Activated CD4-positive, alpha-beta T cell treated with anti-CD3 and anti-CD28 coated beads, Interleukin-2, amount 50 U/mL, for 48 hours (primary cell): ENCODE measurements at places on chromosomes 7 and 10.

- DNase-seq, result no peak
Measured at GRCh38 chr7:54796150-54796549, 37.1 kb upstream of the SEC61G start.

DNA sequence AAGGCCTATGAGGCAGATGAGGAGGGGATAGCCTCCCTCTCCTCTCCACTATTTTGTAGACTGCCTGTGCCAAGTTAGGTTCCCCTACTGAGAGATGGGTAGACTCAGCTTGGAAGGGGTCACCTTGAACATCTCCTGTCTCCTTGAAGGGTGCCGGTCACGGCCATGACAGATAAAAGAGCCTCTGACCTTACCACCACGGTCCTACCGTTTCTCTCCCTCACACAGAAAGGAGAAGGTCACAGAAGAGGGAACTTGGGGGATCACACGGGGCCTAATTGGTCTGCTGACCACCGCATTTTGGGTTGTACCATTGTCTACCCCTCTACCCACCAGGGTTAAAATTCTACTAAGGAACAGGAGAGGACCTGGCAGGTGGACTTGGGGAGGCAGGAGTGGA is 17.0 kb downstream of the PRSS2 start:
- DNase-seq, result no peak

GRCh38 chr10:101174319-101174718 is 43.2 kb downstream of the TLX1 start:
- DNase-seq, result no peak

DNA sequence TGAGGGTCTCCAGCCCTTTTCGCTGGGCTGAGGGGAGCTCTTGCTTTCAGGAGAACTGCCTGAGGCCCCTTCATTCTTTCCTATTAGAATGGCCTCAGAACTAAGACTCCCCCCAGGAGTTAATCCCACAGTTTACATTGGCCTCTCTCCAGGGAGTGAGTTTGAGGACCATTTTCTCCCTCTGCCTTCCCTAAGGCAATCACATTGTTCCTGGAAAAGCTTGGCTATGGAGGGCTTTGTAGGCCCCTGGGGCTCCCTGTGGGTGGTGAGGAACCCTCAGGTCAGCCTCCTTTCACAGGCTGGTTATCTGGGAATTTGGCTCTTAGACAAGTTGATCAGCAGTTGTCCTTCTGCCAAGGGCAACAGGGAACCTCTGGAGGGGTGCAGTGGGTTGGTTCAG is 343.7 kb downstream of the RPS24 start:
- no peak for DNase-seq

DNA sequence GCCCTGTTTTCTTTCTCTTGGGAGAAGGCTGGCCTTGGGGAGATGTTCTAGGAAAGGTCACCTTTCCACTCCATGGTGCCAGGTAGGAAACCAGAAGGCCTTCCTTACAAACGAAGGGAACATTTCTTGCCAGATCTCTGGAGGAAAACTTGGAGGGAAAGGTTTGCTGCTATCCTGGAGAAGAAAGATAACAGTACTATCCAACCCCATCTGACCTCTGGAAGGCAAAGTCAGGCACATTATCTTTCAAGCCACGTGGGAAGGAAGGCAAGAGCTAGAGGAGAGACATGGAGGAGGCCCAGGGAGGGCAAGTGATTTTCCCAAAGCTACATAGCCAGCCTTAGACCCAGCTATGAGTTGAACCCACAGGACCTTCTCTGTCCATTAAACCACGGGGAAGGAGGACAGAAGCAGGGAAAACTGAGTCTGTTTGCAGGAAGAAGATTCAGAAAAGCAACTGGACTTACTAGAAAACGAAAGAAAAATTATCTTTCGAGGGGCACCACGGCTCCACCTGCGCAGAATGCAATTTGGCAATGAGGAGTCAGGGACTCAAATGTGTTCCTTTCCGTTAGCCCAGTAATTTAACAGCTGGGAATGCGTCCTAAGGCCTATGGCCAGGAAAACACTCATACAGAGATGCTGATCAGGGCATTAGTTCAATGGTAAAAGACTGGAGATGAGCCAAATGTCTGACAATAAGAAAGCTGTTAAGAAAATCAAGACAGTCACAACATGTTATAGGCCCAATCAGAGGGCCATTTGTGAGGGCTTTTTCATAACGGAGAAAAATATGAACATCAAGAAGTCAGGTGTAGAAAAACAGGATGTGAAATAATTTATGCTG is 32.0 kb upstream of the PSAP start:
- no peak for DNase-seq

- no peak for DNase-seq
Measured at GRCh38 chr10:33986016-33986415, 651.5 kb upstream of the NRP1 start.

- DNase-seq, result peak; percentile 49
Measured at GRCh38 chr10:71270301-71271220, 48.5 kb upstream of the SLC29A3 start.

GRCh38 chr7:95550546-95550945 is 45.8 kb downstream of the PDK4 start:
- DNase-seq, result no peak

- DNase-seq, result no peak
Measured at GRCh38 chr7:27842851-27843250, 102.9 kb downstream of the TAX1BP1 start.

DNA sequence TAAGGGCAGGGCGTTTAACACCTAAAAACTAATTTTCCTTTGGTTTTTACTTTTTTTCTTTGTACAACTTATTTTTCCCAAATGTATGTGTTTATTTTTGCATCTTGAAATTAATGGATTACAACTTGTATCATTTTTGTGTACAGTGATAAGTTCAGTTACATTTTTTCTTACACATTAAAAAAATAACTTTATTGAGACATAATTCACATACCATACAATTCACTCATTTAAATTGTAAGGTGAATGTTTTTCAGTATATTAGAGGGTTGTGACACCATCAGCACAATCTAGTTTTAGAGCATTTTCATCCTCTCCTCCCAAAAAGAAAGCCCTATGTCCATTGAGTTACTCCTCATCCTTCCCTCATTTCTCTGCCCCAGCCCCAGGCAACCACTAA is 11.6 kb downstream of the OGDH start:
- DNase-seq, result no peak

- no peak for DNase-seq
Measured at GRCh38 chr7:155590215-155591018, 44.1 kb upstream of the CNPY1 start.

DNA sequence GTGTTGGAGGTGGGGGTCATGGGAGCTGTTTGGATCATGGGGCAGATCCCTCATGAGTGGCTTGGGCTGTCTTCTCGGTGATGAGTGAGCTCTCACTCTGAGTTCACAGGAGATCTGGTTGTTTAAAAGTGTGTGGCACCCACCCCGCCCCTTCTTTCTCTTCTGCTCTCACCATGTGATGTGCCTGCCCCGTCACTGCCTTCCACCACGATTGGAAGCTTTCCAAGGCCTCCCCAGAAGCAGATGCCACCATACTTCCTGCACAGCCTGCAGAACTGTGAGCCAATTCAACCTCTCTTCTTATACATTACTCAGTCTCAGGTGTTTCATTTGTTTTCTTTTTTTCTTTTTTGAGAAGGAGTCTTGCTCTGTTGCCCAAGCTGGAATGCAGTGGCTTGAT is 170.0 kb downstream of the PTPN20 start:
- no peak for DNase-seq

GRCh38 chr10:27685681-27686080 is 59.9 kb downstream of the MKX start:
- no peak for DNase-seq

DNA sequence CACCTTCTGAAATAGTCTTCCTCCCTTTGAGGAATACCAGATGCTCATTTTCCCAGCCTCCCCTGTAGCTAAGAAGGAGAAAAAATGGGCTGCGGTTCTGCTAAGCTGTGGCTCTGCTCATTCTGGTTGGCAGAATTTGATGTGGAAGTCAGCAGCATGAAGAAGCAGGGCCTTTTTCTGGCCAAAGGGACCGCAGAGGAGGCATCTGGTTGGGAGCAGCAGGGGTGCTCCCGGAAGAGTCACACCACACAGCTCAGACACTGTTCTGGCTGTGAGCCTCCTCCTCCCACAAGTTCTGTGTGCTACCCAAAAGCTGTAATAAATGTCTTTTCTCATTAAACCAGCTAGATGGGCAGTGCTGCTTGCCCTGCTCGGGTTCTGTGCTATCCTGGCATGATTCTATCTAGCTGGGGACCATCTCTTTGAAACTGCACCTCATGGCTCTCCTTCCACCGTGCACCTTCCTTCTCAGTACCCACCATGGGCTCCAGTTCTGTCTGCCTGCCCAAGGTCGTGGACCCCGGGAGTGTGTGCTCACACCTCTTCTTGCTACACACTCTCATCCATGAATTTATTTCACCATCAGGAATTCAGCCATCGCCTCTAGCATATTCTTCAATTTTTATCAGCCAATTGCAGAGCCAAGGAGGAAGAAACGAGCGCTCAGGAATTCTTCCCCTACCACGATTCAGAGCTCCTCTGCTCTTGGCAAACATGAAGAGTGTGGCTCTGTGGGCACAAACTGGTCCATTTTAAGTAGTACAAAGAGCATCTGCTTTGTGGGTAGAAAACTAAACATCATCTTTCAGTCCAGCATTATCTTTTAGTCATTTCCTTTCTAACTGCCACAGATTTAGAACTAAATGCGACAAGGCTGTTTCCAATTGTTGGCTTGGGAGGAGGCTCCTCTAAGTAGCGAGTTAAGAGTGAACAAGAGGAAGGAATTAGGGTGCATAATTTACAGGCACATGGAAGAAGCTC is 76.9 kb downstream of the FAM171A1 start:
- DNase-seq, result no peak

DNA sequence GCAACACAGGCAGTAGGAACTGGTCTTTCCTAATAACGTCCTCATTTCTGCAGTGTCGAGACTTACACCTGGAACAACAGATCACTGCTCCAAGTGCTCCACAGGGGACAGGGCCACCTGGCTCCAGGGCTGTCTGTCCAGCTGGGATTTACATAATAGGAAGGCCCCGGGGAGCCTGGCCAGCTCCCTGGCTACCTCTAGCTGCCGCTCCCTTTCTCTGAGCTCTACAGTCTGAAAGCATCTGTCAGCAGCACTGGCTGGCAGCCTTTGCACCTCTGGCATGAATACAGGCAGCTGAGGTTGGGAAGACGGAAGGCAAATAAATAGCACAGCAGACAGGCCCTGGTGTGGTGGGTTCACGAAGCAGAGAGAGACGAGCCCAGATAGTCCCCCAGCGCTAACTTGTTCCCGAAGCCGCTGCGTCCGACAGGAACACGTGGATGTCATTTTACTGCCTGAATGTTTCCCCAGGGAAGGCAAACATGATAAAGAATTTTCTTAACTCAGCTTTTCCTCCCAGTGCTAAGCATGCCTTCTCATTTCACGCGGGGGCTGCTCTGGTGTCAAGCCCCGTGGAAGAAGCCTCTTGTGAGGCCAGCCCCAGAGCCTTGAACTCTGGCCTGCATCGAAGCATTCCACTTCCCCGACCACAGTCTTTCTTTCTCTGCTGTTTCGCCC is 105.4 kb downstream of the ITIH5 start:
- no peak for DNase-seq

DNA sequence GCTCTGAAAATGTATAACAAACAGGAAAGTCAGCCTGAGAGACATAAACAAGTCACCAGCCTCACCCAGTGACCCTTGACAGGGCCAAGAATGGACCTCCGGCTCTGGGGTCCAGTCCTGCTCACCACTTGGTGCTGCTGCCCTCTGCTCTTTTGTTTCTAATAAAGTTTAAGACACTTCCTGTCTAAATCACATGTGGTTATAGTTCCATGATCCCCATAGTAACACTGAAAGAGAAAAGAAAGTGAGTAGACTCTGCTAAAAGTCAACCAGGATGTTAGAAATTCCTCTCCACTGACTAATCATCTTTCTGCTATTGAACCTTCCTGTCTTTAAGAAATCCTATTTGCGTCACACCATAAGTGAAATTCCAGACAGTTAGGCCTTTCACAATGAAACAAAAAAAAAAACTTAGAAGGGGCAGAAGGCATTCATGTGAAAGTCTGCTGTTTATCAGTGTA is 179.2 kb upstream of the BET1 start:
- no peak for DNase-seq

- no peak for DNase-seq
Measured at GRCh38 chr7:55085511-55086412, 66.9 kb downstream of the EGFR start.

- no peak for DNase-seq
Measured at GRCh38 chr7:90611115-90611514, 15.0 kb downstream of the CDK14 start.

- no peak for DNase-seq
Measured at GRCh38 chr7:93150200-93150835, 2.1 kb upstream of the SAMD9L start.

DNA sequence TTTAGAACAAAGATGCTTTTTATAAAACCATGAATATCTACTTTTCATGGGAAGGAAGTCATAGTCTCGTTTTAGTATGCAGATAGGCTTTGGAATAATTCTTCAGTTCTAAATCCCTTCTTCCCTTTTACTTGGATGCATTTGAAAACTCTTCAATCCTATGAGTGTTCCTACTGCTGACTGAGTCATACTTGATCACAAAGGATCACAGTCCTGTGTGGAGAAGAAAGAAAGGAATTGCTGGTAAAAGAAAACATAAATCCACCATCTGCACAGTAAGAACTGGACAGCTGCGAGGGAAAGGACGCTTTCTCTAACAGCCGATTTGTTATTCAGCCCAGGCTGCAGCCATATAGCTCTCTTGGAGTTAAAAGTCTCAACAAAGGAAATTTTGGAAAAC is 209.9 kb downstream of the SEMA3E start:
- DNase-seq, result no peak

DNA sequence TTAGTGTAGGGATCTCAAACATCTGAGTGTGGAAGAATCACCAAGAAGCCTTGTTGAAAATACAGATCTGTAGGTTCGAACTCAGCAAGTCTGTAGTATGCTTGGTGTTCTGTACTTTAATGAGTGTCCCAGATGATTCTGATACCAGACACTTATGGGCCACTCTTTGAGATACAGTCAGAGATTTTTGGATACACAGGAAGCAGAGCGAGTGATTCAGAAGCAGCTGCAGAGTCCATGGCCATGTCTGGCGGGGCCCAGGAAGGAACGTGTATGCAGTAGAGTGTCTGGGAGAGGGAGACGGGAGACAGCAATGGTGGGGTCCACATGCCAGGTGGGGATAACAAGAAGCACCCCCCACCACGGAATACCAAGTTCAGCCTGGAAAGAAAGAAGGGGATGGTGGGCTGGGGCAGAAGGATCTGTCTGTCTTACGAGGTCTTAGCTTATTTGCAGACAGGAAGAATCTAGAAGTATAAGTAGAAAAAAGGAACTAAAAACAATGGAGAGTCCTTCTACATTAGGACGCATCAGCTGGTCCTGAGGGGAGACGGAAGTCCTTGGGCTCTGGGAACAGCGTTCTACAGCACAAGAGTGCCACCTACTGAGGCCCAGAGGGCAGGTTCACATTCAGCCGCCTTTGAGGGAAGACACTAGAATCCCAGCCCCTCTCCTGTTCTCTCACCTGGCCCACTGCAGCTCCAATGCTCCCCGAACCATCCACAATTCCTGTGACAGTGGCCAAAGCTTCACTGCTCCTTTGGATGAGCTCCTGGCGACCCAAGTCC is 55.4 kb downstream of the SLC37A3 start:
- no peak for DNase-seq

GRCh38 chr10:119821182-119821581 is 51.5 kb downstream of the MCMBP start:
- DNase-seq, result no peak
